ENCODE measurements at places on chromosomes 5 and 9.

DNA sequence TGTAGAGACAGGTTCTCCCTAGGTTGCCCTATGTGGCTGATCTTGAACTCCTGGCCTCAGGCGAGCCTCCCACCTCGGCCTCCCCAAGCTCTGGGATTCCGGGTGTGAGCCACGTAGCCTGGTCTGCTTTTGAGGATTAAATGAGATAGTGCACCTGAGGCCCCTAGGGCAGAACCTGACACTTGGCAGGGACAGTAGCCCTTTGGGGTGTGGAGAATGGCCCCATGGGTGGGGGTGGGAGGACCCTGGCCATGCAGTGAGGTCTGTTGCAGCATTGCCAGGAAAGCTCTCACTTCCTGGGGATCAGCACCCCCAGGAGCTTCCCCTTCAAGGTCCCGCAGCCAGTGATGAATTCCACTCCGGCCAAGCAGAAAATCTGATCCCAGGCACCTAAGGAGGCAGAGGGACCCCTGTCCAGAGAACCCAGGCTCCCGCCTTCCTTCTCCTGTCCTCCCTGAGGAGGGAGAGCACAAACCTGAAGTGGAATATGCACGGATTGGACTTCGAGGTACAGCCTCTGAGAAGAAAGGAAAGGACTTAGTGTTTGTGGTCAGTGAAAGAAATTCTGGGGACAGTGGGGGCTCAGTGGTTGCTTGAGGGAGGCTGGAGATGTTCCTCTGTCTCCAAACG is 73.9 kb upstream of the UNC5A start:
- no peak for DNase-seq

GRCh38 chr5:147391781-147392180 is 118.1 kb downstream of the DPYSL3 start:
- no peak for DNase-seq

GRCh38 chr5:105877592-105877991 is 1793.1 kb downstream of the EFNA5 start:
- no peak for DNase-seq

DNA sequence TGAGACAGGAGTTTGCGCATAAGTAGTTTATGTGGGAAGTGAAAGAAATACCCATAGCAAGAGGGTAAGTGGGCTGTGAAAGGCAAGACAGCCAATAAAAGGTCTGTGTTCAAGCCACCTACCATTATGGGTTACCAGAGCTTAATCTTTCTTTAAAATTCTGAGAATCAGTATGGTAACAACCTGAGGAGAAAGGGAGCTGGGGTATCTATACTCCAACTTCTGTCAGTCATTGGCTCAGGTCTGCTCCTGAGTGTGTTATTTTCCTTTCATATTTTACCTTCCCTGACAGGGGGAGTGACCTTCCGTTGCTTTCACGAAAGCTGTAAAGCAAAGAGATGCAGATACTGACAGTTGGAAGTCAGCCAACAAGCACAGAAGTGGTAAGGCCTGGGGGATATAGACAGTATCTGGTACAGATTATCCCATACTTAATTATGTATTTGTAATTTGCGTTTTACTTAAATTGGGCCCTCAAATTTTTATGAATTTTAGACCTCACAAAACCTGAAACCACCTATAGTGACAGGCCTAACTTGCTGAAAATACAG is 233.4 kb downstream of the RAB3C start:
- DNase-seq: no peak

GRCh38 chr9:103919605-103920209 is 174.4 kb upstream of the SMC2 start:
- no peak for DNase-seq

GRCh38 chr9:99264070-99264680 is 42.1 kb downstream of the SEC61B start:
- no peak for DNase-seq

- no peak for DNase-seq
Measured at GRCh38 chr9:79264511-79265355, 307.0 kb upstream of the TLE4 start.

DNA sequence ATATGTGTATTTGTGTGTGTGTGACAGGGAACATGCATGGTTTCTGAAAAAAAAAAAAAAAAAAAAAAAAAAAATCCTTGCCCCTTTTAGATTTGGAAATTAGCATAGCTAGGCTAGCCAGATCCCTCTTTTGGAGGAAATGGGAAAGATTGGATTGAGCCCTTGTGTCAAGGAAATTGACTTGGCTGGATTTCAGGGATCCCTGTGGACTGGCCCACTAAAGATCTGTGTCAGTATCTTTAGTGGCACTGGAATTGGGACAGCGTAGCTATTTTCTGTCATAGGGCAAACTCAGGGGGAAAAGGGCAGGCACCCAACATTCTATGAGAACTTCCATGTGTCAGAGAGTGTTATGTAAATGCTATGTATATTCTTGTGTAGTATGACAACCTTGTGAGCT is 35.4 kb downstream of the SH3GL2 start:
- no peak for DNase-seq

DNA sequence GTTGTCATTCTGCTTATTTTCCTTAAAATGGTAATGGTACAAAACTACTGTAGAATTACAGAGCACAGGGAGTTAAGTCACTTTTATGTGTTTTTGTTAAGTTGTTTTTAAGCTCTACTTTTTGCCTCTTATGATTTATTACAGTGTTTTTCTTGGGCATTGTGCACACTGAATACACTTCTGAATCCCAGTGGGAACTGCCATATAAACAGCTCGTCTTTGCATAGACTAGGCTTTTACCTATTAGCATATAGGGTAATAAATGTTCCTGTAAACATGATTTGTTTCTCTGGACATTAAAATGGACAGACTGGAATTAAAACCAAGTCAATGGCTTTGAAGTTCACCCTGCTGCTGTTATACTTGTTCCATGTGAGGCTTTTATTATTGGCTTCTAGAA is 12.2 kb downstream of the KLF9 start:
- no peak for DNase-seq

DNA sequence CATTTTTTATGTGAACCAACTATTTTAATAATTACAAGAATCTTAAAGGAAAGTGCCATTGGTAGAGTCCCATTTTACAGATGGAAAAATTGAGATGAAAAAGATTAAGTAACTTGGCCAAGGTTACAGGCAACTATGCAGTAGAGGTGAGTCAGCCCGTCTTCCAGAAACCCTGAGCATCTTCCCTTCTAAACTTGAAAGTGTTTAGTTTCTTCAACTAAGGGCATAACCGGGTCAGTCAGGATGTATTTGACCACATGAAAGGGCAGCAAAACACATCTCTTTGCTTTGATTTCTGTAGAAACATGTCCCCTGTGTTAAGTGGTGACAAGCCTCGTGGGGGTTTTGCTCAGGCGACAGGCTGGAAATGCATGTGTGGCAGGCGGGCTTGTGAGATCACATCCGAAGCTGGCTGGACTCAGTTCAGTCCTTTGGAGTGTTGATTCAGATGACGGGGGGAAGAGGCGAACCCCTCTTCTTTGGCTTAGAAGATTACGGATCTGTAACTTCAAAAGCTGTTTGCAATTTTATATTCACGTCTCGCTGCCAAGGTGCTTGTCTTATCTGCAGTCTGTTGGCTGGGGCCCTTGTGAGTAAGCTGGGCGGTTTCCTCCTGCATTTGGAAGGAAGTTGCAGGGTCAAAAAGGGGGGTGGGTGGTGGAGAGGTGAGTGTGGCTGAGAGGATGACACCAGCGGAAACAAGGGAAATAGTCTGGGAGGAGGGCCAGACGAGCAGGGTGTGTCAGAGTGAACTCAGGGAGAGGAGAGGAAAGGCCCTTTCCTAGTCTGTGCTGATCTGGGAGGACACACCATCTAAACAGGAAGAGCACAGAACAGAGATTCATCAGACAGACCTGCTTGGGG is 78.9 kb upstream of the RPS23 start:
- no peak for DNase-seq

- DNase-seq: no peak
Measured at GRCh38 chr5:191036-191948, at the start of gene LRRC14B. Gene LRRC14B, plus strand, starts transcription at chr5:191495. Its CDS starts 44 bp downstream, at chr5:191539.

DNA sequence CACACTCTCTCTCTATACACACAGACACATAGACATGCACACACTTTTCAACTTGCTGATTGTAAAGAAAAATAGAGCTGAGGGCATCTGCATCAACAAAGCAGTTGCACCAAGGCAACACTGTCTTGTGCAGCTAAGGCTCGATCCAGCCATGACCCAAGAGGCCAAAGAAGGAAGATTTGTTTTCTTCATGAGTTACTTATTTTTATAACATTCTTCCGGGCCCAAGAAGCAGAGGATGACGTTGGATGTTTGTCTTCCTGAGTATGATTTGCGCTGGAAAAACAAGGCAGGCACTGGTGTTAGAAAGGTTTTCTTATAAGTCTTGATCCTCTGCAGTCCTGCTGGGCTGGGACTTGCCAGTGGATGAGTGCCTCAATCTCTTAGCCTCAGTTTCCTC is 344.1 kb downstream of the ADAMTS6 start:
- no peak for DNase-seq

- DNase-seq: no peak
Measured at GRCh38 chr5:44783634-44784315, 25.0 kb upstream of the MRPS30 start.

GRCh38 chr5:130109152-130109551 is 204.9 kb downstream of the CHSY3 start:
- no peak for DNase-seq

GRCh38 chr9:28718226-28718625 is 1144.9 kb upstream of the C9orf72 start:
- DNase-seq: no peak

- DNase-seq: no peak
Measured at GRCh38 chr5:145921211-145921610, 15.2 kb upstream of the SH3RF2 start.

- DNase-seq: no peak
Measured at GRCh38 chr5:154603953-154604679, 126.1 kb upstream of the HAND1 start.

GRCh38 chr5:122999947-123000563 is 36.5 kb downstream of the PPIC start:
- DNase-seq: no peak
